ENCODE measurements at places on chromosomes 1 and 21.

- DNase-seq: no peak
Measured at GRCh38 chr1:183289051-183289496, 103.0 kb downstream of the LAMC2 start.

- no peak for DNase-seq
Measured at GRCh38 chr1:46638921-46639320, 22.3 kb upstream of the MOB3C start.

GRCh38 chr1:227892489-227893299 is 55.0 kb downstream of the WNT9A start:
- no peak for DNase-seq

DNA sequence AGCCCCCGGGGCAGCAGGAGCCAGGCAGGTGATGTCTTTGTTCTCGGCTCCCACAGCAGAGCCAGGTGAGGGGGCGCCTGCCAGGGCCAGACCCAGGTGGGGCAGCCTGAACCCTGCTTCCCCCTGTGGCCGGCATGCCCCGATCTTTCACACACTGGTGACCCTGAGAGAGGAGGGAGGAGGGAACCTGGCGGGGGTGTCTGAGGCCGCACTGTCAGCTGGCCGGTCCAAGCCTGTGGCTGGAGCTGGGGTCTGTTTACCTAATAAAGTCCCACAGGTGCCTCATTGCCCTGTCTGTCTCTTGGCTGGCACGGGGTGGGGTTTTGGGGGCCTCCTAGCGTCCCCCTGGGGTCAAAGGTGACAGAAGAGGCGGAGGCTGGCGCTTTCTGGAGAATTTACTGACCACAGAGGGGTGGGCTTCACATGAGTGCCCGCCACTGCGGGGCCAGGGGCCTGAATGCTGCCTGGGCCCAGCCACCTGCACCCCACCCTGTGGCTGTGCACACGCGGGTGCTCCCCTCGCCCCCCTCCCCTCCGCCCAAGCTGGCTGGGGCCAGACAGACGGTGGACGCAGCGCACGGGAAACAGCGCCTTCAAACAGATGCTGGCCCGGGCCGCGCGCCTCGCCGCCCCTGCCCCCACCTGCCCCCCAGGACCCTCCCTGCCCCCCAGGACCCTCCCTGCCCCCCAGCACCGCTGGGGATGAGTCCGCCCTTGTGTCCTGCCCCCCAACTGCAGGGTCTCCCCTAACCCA is 5.8 kb downstream of the TMEM240 start:
- DNase-seq: no peak

DNA sequence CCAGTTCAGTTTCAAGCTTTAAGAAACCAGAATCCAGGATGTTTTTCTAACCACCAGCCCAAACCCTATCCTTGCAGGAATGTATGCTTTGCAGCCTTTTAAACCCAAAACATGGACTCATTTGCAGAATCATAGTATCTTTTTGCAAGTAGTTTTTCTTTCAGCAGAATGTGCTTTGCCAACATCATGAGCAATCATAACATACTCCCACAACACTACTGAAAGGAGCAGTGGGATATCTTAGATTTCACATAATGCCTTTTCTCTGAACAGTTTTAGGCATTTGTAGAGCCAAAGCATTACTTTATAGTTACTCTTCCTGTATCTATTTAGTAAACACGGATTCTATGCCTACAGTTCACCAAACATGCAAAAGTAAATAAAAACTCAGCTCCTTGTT is 10.0 kb upstream of the SH2D2A start:
- no peak for DNase-seq

DNA sequence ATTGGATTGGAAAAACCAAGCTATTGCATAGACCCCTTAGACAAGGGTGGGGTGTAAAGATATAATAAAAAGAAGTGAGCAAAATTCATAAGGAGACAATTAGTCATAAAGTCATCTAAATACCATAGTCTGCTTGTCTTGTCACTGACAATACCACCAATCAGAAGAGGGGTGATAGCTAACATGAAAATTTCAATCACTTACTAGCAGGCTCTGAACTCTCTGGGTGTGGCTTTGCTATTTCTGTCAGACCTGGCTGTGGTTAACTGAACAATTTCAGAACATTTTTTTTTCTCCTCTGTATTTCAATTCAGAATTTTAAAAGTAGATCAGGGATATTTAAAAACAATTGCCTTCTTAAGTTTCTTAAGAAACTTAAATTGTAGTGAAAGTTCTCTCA is 158.5 kb upstream of the PRMT6 start:
- no peak for DNase-seq

- no peak for DNase-seq
Measured at GRCh38 chr1:62613890-62614289, 16.6 kb downstream of the ANGPTL3 start.

GRCh38 chr1:16926491-16927073 is 4.9 kb downstream of the CROCC start:
- DNase-seq: no peak

GRCh38 chr1:92816732-92817131 is 15.1 kb upstream of the RPL5 start:
- no peak for DNase-seq

GRCh38 chr1:154847891-154848290 is 22.2 kb downstream of the KCNN3 start:
- DNase-seq: no peak

- no peak for DNase-seq
Measured at GRCh38 chr1:223429821-223430220, 36.6 kb downstream of the CCDC185 start.

- peak; percentile 90 for DNase-seq
Measured at GRCh38 chr1:161153682-161154337, at the start of gene UFC1. Gene UFC1, plus strand, starts transcription at chr1:161153978. Its CDS starts 20 bp downstream, at chr1:161153998.

DNA sequence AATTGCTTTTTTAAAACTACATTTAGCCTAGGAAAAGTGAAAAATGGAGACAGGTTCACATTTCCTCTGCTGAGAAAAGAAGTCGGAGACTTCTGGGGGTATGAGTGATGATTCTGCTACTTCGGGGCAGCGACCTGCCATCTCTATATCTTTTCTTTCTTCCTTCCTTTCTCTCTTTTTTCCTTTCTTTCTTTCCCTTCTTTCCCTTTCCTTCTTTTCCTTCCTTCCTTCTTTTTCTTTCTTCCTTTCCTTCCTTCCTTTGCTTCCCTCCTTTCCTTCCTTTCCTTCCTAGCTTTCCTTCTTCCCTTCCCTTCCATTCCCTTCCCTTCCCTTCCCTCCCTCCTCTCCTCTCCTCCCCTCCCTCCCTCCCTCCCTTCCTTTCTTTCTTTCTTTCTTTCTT is 17.8 kb downstream of the TBX19 start:
- no peak for DNase-seq

DNA sequence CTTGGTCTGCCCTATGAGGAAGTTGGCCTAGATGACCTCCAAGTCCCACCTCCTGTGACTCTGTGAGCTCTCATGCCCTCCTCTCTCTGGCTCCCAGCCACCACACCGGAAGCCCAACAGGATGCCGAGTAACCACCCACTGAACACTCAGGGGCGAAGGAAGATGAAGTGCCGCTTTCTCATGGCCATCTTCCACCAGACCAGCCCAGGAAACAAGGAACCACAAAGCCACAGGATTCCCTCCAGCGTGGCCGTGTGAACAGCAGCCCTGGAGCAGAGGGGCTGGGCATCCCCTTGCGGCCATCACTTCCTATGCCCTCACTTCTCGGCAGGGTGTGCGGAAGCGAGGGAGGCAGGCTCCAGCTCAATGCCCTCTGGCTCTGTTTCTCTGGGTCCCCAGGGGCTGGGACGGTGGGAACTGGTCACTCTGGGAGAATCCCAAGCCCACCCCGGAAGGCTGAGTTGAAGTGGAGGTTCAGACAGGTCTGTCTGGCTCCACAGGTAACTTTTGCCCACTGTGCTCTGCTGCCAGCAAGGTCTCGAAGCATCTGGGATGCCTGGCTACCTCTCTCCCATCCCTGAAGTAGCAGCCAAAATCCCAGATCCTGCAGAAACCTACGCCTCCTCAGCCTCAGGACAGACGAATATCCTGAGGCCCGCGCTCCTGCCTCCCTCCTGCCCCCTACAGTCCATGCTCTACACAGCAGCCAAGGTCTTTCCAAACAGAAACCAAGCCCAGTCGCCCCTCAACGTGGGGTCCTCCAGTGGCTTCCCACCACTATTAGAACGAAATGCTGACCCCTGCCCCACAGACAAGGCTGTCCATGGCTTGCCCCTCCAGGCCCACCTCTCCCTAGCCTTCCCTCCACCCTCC is 44.2 kb upstream of the ECE1 start:
- DNase-seq: peak; percentile 63

DNA sequence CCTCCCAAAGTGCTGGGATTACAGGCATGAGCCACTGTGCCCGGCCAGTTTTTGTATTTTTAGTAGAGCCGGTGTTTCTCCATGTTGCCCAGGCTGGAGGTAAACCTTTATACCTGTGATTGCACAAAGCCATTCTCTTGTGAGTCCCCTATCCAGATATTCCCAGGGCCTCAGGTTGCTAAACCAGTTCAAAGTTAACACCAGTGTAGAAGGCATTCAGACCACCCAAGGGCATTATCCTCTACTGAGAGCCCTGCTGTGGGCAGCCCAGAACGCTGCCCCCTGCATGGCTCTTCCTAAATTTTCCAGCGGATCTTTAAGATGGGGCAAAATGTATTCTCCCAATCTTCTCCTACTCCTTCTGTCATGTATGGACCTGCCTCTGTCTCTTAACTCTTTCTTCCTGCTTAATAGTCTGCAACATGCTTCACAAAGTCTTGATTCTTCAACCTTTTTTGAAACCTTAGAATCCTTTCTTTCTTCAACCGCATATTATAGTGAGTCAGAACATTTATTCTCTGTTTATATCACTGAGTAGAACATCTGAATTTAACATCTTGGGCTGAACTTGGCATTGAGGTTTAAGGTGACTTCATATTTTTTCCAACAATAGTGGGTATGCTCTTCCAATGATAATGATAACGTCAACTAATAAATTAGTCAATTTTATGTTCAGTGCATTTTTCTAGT is 36.0 kb downstream of the UBE4B start:
- DNase-seq: no peak

DNA sequence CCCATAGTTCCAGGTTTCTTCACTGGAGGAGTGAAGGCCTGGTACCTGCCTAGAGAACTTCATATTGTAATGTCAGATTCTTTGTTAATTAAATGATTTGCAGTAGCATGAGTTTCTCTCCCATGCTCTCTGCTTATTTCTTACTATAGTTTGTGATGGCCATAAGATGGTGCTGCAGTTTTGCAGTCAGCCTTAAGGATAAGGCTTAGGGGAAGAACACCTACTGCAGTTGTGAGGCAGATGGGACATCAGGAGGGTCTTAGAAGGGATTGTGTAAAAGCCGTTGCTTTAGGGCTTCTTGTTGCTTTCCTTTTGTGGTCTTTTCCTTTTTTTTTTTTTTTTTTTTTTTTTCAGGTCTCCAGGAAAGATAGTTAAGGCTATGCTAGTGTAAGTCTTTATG is 61.8 kb downstream of the MACF1 start:
- DNase-seq: no peak
